Fibroblast of villous mesenchyme (primary cell): ENCODE measurements at places on chromosomes 3 and 15. TPM values are rescaled to one million over a fixed set of nuclear protein-coding genes. Genes with fewer than 3 reads are reported as not detected.

DNA sequence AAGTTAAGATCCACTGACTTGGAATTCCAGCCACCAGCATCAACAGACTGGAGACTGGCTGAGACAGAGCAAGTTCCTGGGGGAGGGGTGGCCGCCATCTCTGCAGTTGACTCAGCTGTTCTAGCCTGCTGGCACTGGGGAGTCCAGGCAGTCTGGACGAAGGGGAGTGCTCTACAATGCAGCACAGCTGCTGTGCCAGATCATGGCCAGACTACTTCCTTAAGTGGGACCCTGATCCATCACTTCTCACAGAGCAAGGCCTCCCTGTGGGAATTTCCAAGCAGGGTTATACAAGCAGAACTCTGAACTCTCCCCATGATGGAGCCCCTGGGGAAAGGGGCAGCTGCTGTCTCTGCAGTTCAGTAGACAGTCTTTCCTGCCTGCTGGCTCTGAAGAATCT lies 35.2 kb downstream of the PYGO1 start:
- DNase-seq: peak; percentile 49

GRCh38 chr15:33284336-33284735 lies 26.4 kb upstream of the RYR3 start:
- DNase-seq: peak; percentile 8

DNA sequence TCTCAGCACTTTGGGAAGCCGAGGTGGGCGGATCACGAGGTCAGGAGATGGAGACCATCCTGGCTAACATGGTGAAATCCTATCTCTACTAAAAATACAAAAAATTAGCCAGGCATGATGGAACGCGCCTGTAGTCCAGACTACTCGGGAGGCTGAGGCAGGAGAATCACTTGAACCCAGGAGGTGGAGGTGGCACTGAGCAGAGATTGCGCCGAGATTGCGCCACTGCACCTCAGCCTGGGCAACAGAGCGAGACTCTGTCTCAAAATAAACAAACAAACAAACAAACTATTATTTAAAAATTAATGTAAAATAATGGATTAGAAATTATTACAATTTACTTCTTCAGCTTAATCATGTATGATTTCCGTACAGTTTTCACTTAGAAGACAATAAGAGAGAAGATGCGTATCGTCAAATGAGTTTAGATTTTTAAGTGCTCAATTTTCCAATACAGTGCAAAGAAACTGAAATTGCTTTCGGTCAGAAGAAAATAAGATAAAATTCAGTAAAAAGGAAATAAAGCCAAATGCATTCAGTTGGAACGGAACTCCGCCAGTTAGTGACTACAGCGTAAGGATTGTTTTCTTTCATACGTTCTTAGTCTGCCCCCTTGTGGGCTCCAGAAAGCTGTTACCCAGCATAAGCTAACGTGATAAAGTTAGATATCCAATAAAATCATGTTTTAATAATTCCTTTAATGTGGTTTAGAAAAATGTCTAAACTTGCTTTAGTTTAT lies 24.8 kb downstream of the AADAC start:
- DNase-seq: peak; percentile 86

- no peak for DNase-seq
These were observed 118.5 kb upstream of the SAMMSON start for GRCh38 chr3:69881051-69881450.

- DNase-seq: no peak
These were observed 397.5 kb upstream of the ATP10A start for GRCh38 chr15:26260517-26261133.

- DNase-seq: no peak
These were observed 11.0 kb downstream of the SPTBN5 start for GRCh38 chr15:41882689-41883483.

- DNase-seq: no peak
These were observed 202.3 kb upstream of the LPP start for GRCh38 chr3:187951452-187952190.

- peak; percentile 9 for DNase-seq
These were observed 28.1 kb downstream of the NR1I2 start for GRCh38 chr3:119810018-119810435.

DNA sequence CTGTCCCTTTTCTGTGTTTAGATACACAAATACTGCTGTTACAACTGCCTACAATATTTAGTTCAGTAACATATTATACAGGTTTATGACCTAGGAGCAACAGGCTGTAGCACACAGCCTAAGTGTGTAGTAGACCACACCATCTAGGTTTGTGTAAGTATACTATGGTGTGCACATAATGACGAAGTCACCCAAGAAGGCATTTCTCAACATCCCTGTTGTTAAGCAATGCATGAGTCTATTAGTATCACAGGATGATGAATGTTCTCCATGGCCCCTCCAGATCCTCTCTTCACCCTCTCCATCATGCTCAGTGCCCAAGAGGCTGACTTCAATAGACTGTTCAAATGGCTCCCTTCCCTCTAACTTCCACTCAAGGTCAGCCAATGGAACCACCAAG lies 14.6 kb upstream of the SEC62 start:
- no peak for DNase-seq

- no peak for DNase-seq
These were observed 18.0 kb downstream of the TNFAIP8L3 start for GRCh38 chr15:51076524-51077220.

DNA sequence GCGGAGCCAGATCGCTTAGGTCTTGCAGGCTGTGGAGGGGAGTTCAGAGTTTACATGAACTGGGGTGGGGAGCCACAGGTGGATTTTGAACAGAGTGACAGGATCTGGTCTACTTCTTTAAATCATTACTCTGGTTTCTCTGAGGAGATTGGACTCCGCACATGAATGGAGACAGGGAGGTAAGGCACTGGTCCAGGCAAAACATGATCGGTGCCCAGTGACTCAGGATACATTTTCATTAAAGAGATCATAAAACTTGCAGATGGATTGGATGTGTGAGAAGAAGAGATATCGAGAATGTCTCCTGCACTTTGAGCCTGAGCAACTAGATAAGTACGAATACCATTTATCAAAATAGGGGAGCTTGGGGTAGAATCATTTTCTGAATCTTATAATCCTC lies 61.8 kb upstream of the CMSS1 start:
- no peak for DNase-seq

DNA sequence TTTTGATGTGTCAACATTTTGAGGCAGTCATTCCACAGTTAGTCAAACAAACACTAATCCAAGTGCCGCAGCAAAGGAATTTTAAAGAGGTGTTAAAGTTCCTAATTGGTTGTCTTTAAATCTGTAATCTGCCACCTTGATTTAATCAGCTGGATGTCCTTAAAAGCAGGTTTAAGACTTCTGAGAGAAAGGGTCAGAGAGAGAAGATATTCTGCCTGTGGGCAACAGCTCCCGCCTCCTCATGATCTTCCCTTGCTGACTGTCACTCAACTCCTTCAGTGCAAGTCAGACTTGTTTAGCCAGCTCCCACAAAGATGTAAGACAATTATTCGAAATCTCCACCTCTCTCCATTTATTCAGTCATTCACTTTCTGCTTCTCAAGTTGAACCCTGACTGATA lies 92.6 kb upstream of the MYRIP start:
- DNase-seq: no peak

DNA sequence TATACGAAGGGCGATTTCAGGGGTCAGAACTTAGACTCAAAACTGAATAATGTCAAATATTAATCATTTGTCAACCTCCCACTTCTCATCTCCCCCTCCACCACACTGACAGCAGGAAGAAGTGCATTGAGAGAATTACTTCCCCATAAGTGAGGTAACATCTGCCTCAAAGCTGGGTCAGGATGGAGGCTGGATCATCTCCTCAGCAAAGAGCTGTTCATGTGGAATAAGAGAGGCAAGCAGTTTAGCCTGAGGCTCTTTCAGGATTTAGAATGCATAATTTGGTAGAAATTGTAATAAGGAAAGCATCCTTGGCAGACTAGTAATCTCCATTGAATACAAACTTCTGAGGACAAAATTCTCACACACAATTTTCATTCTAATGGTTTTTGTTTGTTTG lies 512.1 kb downstream of the ROBO1 start:
- no peak for DNase-seq

GRCh38 chr15:40536501-40536900 lies 28.3 kb downstream of the CCDC32 start:
- peak; percentile 29 for DNase-seq

DNA sequence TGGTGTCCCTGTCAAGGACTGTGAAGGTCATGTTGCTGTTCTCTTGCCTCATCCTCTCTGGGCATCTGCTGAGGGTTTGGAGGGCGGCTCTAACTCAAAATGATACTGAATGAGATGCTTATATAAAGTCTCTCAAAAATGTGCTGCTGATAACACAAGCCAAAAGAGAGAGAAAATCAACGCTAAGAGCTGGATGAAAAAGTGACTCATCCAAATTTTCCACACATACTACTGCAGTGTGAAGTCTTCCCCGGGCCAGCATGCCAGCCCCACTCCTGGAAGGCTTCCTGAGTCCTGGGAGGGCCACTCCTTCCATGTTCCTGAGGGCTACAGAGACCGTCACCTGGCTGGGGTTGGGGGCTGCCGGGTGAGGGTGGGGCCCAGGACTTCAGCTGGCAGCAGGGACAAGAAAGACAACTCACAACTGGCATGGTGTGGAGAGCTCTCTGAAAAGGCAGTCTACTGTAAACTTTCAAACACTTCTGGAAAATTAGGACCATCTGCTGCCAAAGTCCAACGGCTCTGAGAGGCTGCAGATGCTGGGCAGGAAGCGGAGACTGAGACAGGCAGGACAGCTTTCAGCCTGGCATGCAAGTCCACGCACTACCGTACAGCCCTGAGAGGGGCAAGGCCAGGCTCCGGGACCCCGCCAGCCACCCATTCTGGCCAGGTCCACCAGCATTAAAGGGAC lies 200.3 kb downstream of the ADAMTS17 start:
- DNase-seq: no peak

DNA sequence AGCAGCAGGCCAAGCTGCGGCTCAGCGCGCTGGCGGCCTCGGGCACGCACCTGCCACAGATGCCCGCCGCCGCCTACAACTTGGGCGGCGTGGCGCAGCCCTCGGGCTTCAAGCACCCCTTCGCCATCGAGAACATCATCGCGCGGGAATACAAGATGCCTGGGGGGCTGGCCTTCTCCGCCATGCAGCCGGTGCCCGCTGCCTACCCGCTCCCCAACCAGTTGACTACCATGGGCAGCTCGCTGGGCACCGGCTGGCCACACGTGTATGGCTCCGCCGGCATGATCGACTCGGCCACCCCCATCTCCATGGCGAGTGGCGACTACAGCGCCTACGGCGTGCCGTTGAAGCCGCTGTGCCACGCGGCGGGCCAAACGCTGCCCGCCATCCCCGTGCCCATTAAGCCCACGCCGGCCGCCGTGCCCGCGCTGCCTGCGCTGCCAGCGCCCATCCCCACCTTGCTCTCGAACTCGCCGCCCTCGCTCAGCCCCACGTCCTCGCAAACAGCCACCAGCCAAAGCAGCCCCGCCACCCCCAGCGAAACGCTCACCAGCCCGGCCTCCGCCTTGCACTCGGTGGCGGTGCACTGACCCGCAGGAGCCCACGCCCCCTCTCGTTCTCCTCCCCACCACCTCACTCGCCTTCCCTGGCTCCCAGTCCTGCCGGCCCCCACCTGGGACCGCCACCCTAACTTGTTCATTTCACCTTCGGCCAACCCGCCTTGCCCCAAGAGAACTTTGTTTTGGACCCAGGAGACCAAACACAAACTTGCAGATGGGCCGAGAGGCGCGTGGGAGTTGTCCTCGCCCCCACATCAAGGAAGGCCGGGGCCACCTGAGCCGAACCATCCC lies 1.5 kb downstream of the FOXB1 start:
- no peak for DNase-seq

GRCh38 chr3:23457697-23458096 lies 254.6 kb downstream of the UBE2E2 start:
- no peak for DNase-seq

DNA sequence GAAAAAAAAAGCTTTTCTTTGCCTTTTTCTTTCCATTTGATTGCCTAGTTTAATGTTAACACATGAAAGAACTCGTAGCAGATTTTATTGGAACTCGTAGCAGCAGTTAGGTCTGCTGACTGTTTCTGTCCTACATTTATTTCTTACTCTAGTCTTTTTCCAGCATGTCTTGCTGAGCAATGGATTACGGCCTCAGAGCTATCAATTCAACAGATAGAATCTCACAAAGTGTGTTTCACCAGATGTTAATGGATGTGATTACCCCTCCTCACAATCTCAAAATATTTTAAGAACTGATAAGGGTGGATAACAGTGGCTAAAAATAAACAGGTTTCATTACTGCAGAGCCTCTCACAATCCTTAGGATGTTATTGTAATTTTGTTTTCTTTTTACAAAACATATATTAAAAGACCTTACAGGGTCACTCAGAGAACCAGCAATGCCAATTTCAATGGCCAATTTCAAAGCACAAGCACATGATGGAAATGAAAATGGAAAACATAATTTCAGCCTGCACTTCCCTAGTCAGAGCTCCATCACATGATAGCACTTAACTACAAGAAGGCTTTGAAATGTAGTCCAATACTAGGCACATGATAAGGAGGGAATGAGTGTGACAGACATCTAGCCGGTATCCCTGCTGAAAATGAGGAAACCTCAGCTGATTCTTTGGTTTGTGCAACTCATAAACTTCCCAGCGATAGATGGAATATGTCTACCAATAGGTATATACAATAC lies 838.1 kb upstream of the SEMA6D start:
- no peak for DNase-seq

DNA sequence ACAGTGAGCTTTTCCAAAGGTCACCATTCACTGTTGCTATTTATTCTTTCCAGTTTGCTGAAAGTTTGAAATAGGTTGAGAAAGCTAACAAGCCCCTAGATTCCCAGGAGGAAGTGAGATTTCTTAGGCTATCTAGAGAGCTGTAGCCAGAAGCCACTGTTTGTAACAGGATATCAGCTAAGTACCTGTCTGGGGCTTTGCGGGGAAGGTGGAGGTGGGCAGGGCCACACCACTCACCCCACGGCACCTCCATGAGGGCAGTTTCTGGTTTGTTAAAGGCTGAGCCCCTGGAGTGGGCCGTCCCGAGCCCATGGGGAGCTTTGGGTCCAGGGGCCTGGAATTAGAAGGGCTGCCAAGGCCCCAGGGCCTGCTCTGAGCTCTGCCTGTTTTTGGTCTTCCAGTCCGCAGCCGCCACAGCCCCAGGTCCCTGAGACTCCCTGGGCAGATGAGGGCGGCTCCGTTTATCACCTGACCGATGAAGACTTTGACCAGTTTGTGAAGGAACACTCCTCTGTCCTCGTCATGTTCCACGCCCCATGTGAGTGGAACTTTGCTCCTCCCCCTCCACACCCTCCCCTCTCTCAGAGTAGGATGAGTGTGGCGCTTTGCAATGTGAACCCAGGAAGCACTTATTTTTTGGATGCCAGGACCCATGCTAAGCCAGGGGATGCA lies 63.4 kb downstream of the PDIA5 start:
- no peak for DNase-seq

- DNase-seq: no peak
These were observed 153.1 kb downstream of the PGPEP1L start for GRCh38 chr15:98854496-98854895.

- DNase-seq: peak; percentile 7
These were observed 521 bp downstream of the IL5RA start for GRCh38 chr3:3109407-3110298.

GRCh38 chr3:79012530-79012913 lies 755.3 kb downstream of the ROBO1 start:
- no peak for DNase-seq

GRCh38 chr3:46208167-46208704 lies at the start of gene CCR1:
TSS of gene CCR1 (minus strand) at chr3:46208313. CDS start at chr3:46204313, 4,000 bp downstream.
- DNase-seq: peak; percentile 71

GADL1 gene
- total RNA-seq: not detected in 2 replicates

CHRNA3 gene
- total RNA-seq: under 0.01 TPM in 1 of 2 replicates, not detected in the other

RBP2 gene
- total RNA-seq: not detected in 2 replicates

SATB1 gene
- total RNA-seq: 13.5 and 17.7 TPM in 2 replicates

MEIS2 gene
- 40.9 and 73.0 TPM in 2 replicates for total RNA-seq

SAXO2 gene
- total RNA-seq: 0.86 and 1.6 TPM in 2 replicates

ALDH1A2 gene
- 2.9 and 8.2 TPM in 2 replicates for total RNA-seq

GABRR3 gene
- not detected in 2 replicates for total RNA-seq

HRH1 gene
- 13.2 and 26.8 TPM in 2 replicates for total RNA-seq

SLC51A gene
- total RNA-seq: not detected in 2 replicates

MYEF2 gene
- 3.5 and 6.9 TPM in 2 replicates for total RNA-seq

FILIP1L gene
- total RNA-seq: 146 and 213 TPM in 2 replicates
